RCC 7860 (cell line): ENCODE measurements at places on chromosomes 16 and 17.

DNA sequence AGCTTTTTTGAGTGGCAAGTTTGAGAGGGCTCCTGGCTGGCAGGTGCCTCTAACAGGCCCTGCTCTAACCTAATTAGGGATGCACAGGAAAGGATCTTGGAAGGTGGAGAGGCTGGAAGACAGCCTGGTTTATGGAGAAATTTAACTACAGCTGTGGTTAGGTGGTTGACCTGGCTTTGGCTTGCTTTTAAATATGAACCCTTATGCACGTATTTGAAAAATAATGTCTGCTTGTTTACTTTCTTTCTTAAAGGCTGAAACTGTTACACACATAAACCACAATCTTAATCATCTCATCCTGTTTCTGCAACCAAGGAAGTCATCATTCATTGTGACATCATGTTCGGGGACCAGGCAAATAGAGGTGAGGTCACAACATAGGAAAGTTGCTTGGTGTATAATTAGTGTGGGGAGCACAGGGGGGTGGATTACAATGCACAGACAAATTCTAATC lies 23.1 kb upstream of the DHRS13 start:
- peak; percentile 35 for DNase-seq

GRCh38 chr16:1858189-1858865 lies 13.6 kb downstream of the MEIOB start:
- DNase-seq = no peak

GRCh38 chr17:51046514-51047384 lies 73.9 kb downstream of the SPAG9 start:
- DNase-seq = no peak

- no peak for DNase-seq
These were observed 5.0 kb downstream of the TP53I13 start for GRCh38 chr17:29573558-29573869.

DNA sequence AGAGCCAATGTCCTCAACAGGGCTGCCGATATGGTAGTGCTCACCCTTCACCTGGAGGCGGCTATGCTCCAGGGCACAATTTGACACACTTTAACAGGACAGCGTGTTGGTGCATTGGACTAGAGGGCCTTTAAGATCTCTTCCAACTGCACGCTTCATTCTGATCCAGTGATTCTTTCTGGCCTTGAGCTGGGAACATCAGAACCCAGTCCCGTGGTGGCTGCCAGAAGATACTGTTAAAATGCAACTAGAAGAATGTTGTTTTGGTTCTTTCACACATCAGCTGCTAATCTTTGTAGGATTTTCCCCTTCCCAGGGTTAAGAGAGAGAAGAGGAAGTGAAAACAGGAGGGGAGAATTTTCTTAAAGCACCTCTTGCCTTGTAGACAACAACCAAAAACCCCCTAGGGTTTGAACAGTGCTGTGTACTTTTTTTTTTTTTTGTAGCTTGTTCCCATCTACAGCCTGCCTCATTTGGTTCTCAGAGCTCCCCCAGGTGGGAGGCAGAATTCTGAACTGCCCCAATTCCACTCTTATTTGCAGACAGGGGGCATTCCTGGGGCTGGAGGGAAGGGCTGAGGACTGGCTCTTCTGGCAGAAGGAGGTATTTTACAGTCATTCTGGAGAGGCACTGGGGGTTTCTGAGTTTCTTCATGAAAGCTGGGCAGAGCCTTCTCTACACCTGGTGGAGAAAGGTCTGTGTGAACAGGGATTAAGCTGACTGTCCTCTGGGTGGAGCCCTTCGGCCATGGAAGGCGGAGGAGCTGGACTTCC lies 32.4 kb downstream of the SMARCE1 start:
- peak; percentile 41 for DNase-seq

GRCh38 chr17:74623693-74624093 lies at the start of gene CD300E:
CD300E (minus strand) TSS chr17:74623738; CDS start chr17:74623621, 117 bp downstream.
- no peak for DNase-seq

DNA sequence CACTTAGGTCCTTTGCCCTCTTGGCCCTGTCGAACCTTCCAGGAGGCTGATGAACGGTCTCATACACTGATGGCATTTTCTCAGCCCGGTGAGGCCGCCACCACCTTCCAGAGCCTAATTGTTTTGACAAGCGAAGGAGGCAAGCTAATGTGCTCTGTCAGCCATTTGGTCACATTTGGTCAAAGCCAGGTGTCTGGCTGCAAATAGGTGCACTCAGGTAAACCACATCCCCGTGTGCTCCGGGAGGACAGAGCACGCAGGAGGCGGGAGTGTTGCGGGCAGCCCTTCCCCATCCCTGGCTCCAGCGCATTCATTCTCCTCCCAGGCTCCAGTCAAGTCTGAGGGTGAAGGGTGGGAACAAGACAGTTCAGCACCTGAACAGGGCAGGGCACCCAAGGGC lies 240.1 kb downstream of the MSI2 start:
- no peak for DNase-seq

- peak; percentile 46 for DNase-seq
These were observed 53.6 kb downstream of the C17orf67 start for GRCh38 chr17:56779898-56780777.

- DNase-seq = no peak
These were observed 24.0 kb downstream of the IGF2BP1 start for GRCh38 chr17:49021095-49021767.

DNA sequence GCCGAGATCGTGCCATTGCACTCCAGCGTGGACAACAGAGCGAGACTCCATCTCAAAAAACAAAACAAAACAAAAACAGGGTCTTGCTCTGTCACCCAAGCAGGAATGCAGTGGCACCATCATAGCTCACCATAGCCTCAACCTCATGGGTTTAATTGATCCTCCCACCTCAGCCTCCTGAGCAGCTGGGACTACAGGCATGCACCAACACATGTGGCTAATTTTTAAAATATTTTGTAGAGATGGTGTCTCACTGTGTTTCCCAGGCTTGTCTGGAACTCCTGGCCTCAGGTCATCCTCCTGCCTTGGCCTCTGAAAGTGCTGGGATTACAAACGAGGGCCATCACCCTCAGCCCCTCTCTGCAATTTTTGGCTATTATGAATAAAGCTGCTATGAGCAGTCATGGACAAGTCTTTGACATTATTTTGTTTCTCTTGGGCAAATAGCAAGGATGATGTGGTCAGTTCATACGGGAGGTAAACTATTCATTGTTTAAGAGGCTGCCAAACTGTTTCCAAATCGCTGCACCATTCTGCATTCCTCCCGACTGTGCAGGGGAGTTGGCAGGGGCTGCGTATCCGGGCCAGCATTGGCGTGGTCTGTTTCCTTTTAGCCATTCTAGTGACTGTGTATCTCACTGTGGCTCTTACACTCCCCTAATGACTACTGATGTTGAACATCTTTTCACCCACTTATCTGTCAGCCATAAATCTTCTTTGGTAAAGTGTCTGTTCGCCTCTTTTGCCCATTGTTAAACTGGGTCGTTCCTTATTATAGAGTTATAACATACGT lies 21.1 kb downstream of the EIF4A3 start:
- DNase-seq = no peak

DNA sequence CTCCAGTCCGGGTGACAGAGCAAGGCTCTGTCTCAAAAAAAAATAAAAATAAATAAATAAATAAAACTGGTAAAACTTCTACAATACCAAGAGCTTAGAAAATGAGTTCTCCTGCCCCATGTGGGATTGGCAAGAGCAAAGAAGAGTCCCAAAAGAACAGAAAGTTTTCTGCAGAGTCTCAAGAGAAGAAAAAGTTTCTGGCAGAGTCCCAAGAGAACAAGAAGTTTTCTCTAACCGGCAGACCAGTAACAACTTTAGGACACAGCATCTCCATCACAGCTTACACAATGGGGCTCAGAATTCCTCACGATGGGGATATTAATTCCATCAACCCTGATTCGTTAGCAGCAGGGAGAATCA lies 1.1 kb downstream of the SLC39A11 start:
- no peak for DNase-seq

DNA sequence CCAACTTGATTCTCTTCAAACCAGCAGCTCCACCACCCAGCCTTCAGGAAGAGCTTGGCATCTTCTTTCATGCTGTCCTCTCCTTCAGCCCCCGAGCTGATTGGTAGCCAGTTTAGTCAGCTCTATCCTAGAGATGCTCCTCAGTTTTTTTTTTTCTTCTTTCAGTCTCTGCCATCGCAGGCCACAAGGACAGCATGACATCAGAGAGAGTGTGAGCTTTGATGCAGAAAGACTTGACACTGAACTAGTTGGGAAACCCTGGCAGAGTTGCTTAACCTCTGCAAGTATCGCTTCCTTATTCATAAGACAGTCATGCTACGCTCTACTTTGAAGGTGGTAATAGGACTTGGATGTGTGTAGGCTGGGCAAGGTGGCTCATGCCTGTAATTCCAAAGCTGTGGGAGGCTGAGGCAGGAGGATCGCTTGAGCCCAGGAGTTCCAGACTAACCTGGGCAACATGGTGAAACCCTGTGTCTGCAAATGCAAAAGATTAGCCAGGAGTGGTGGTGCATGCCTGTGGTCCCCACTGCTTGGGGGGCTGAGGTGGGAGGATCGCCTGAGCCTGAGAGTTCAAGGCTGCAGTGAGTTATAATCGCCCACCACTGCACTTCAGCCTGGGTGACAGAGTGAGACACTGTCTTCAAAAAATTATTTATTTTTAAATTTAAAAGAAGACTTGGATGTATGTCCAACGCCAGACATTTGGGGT lies 2.6 kb downstream of the CD300LB start:
- DNase-seq = no peak

DNA sequence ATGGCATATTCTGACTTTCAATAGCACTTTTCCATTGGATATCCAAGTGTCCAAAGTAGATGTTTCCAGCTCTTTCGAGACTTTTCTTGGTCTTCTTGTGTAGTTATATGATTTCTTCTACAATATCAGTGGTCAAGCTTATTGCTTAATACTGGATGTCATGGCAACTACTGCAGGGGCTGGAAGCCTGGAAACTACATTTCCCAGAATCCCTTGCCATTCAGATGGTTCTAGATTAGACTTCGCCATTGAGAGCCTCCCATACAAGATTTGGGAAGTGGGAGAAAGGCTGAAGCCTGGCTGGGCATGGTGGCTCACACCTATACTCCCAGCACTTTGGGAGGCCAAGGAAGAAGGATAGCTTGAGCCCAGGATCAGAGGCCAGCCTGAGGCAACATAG lies 153.6 kb downstream of the C16orf95 start:
- DNase-seq = no peak

DNA sequence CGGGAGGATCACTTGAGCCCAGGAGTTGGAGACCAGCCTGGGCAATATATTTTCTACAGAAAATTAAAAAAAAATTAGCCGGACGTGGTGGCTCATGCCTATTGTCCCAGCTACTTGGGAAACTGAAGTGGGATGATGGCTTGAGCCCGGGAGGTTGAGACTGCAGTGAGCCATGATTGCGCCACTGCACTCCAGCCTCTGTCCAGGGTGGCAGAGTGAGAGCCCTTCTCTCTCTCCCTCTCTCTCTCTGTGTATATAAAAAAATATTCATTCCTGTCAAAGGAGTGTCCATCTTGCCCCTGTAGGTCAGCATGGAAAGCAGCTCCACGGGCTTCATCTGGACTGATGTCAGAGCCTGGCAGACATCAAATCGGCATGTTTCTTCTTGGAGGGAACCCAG lies 31.2 kb downstream of the MGAT5B start:
- DNase-seq = no peak

- DNase-seq = no peak
These were observed 3.9 kb upstream of the BIRC5 start for GRCh38 chr17:78210111-78210510.

DNA sequence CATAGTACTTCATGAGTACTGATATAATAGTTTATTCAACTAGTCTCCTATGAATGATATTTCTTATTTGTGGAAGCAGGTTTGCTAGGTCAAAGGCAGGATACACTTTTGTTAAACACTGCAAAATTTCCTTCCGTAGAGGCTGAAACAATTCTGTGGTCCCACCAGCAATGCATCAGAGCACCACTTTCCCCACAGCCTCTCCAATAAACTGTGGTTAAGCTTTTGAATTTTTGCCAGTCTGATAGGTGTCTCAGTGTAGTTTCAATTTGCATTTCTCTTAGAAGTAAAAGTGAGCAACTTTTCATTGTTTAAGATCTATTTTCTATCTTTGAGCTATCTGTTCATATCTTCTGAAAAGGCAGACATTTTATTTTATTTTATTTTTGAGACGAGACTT lies 36.4 kb upstream of the CORO6 start:
- DNase-seq = no peak

DNA sequence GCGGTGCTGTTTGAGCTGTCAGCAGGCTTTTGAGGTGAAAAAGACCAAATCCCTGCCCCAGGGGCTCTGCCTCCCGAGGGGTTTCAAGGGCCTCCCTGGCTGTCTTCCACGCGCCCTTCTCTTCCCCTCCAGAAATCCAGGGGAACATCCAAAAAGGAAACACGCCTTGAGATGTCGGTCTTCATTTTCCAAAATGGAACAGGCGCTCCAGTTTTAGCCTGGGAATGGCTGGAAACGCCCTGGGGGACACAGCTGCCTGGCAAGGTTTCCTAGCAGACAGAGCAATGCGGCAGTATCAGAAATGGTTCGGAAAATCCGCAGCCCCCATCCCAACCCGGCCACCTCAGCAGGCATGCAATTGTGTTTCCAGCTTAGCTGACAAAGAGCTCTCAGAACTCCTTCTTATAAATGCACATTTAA lies 16.6 kb upstream of the LITAF start:
- DNase-seq = no peak

- DNase-seq = no peak
These were observed 18.9 kb downstream of the GNGT2 start for GRCh38 chr17:49191409-49191916.

DNA sequence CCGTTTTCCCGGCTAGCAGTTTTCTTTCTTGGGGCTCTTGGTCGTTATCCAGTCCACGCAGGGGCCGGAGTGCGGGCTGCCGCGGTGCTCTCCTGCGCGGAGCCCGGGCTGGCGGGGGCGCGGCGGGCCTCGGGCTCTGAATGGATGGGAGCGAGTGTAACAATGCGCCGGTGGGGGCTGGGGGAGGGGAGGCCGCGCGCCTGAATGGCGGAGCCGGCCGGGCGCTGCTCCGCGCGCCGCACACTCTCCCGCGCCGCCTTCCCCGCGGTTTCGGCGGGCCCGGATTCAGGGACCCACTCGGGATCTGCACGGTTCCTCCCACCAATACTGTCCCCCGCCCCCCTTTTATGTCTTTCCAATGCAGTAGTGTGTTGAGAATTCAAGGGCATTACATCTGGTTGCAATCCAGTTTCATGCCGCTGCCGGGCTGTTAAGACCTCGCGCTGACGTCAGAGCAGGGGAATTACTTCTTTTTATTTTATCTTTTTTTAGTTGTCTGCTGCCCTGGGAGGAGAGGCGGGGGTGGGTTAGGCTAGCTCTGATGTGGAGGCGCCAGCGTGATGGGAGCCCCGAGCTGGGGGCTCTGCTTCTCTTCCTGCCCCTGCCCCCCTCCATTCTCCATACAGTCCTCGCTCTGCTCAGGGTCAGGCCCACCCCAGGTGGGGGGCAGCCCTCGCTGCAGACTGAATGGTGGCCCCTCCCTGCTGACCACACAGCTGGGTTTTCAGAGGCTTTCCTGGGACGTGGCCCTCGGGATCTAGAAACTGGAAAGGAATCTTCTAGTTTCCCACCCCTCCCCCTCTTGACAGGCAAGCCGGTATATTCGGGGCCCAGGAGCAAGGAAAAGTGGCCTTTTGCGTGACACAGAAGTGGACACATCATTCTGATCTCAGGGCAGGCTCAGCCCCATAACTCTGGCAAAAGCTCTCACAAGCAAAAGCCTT lies 1.8 kb downstream of the RAI1 start:
- DNase-seq = peak; percentile 32

GRCh38 chr17:63189930-63190329 lies 223.9 kb downstream of the TANC2 start:
- DNase-seq = no peak
